Tibial nerve (tissue), 4 donors: ENCODE measurements at places on chromosomes 11 and 22. TPM values are rescaled to one million over a fixed set of nuclear protein-coding genes. Genes with fewer than 3 reads are reported as not detected.

The TRIM34 gene
- total RNA-seq = 3.3 TPM

The NXPE1 gene
- total RNA-seq = not detected

The APOBEC3H gene
- not detected for total RNA-seq

The TEX54 gene
- not detected for total RNA-seq

The PTPN5 gene
- total RNA-seq = 11.8 TPM

The CATSPERZ gene
- not detected for total RNA-seq

The OR51F1 gene
- total RNA-seq = not detected

- H3K4me1 ChIP-seq = no peaks in the 10 kb centered on the region
- H3K4me3 ChIP-seq = no peak overlapping the region
- DNase-seq = no peak
- H3K36me3 ChIP-seq = no peaks in the 10 kb centered on the region
- no peak overlapping the region for H3K27ac ChIP-seq
Measured at GRCh38 chr22:48138855-48139254, 1376.4 kb downstream of the TBC1D22A start.

- H3K27ac ChIP-seq = no peak overlapping the region
- H3K36me3 ChIP-seq = no peaks in the 10 kb centered on the region
- no peaks in the 10 kb centered on the region for H3K27me3 ChIP-seq
- no peaks in the 10 kb centered on the region for H3K4me1 ChIP-seq
- no peak overlapping the region for H3K4me3 ChIP-seq
- DNase-seq = no peak
Measured at GRCh38 chr11:120149246-120149645, 11.3 kb upstream of the TRIM29 start.

- no peaks in the 10 kb centered on the region for H3K36me3 ChIP-seq
- H3K4me1 ChIP-seq = peaks cover 19% of the 10 kb centered on the region
- H3K4me3 ChIP-seq = no peak overlapping the region
- H3K27me3 ChIP-seq = no peaks in the 10 kb centered on the region
Measured at GRCh38 chr22:35835267-35835997, 117.8 kb downstream of the APOL5 start.

GRCh38 chr11:76729214-76729613 lies 53.9 kb upstream of the TSKU start:
- DNase-seq = no peak
- H3K27me3 ChIP-seq = no peaks in the 10 kb centered on the region
- H3K4me3 ChIP-seq = no peak overlapping the region
- no peaks in the 10 kb centered on the region for H3K36me3 ChIP-seq
- H3K4me1 ChIP-seq = no peaks in the 10 kb centered on the region

- H3K4me1 ChIP-seq = peaks cover 4% of the 10 kb centered on the region
- DNase-seq = no peak
- H3K27me3 ChIP-seq = no peaks in the 10 kb centered on the region
- no peaks in the 10 kb centered on the region for H3K36me3 ChIP-seq
- H3K4me3 ChIP-seq = no peak overlapping the region
- H3K27ac ChIP-seq = no peak overlapping the region
Measured at GRCh38 chr11:123479048-123479837, 49.2 kb downstream of the GRAMD1B start.

GRCh38 chr22:24101966-24102365 lies 79.3 kb upstream of the SUSD2 start:
- no peak overlapping the region for H3K4me3 ChIP-seq
- no peaks in the 10 kb centered on the region for H3K27me3 ChIP-seq

- H3K27ac ChIP-seq = no peak overlapping the region
- H3K36me3 ChIP-seq = peaks cover 2% of the 10 kb centered on the region
- H3K4me3 ChIP-seq = no peak overlapping the region
- no peak for DNase-seq
Measured at GRCh38 chr11:119110439-119110838, 3.3 kb downstream of the C2CD2L start.

DNA sequence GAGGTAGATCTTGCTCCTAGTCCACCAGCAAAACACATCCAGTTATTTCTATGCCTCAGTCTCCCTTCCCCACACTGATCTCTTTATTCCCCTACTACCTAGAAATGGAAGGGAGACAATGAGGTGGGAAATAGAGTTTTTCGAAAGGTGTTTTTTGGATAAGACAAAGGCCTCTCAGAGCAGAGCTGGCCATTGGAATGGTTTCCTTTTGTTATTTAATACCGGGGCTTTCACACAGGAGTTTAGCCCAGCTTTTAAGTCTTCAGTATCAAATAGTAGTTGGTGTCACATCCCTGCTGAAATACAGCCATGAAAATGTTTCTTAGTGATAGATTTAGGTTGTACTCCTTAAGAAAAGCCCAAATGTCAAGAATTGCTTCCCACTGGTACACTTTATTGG lies 65.4 kb upstream of the B3GAT1 start:
- H3K36me3 ChIP-seq = no peaks in the 10 kb centered on the region
- no peak overlapping the region for H3K4me3 ChIP-seq
- H3K27me3 ChIP-seq = no peaks in the 10 kb centered on the region

DNA sequence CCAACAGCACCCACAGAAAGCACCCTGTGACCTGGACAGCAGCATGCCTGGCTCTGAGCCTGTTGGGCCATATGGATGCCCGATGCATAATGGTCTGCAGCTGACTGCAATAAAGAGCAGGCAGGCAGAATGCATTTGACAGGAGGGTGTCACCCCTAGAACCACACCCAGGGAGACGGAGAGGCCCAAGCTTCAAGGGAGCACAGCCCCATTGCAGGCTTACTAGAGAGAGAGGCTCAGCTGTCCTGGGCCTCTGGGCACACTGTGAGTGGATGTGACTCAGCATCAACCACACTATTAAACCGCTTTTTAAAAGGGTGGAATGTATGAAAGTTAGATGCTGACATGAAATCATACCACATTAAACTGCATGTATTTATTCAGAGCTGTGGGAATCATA lies 365.3 kb downstream of the CTTN start:
- H3K4me3 ChIP-seq = no peak overlapping the region
- DNase-seq = no peak
- no peaks in the 10 kb centered on the region for H3K4me1 ChIP-seq
- H3K27me3 ChIP-seq = no peaks in the 10 kb centered on the region

DNA sequence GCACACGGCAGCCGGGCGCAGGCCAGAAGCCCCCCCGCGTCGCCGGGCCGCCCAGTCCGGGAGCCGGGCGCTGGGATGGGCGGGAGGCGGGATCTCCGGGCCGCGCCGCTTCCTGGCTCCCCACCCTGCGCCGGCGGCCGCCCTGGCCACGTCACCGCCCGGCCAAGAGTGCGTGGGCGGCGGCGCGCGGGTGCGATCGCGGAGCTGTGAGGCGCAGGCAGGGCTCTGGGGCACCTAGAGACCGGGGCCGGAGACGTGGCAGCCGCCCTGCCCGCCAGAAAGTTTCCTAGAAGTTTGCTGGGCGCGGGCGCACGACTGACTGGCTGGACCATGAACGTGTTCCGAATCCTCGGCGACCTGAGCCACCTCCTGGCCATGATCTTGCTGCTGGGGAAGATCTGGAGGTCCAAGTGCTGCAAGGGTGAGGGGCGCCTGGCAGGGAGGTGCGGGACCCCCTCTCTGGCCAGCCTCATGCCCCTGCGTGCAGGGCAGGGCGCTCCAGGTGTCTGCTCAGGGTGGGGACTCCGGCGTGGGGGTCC lies at the start of gene KDELR3:
Gene KDELR3 (plus strand): TSS at position 193 of the 539 bp plus-strand sequence. CDS start 138 bp downstream, at position 331.
- no peaks in the 10 kb centered on the region for H3K27me3 ChIP-seq
- H3K36me3 ChIP-seq = no peaks in the 10 kb centered on the region
- peaks cover 9% of the 10 kb centered on the region for H3K4me1 ChIP-seq
- peak within 1 kb of the TSS; percentile 84 for H3K27ac ChIP-seq

GRCh38 chr11:21385669-21386440 lies 716.5 kb downstream of the NELL1 start:
- no peak overlapping the region for H3K4me3 ChIP-seq
- H3K27ac ChIP-seq = no peak overlapping the region
- no peaks in the 10 kb centered on the region for H3K27me3 ChIP-seq
- DNase-seq = no peak

- H3K4me1 ChIP-seq = peaks cover 9% of the 10 kb centered on the region
- no peaks in the 10 kb centered on the region for H3K27me3 ChIP-seq
- DNase-seq = no peak
- no peak overlapping the region for H3K27ac ChIP-seq
- H3K4me3 ChIP-seq = no peak overlapping the region
- no peaks in the 10 kb centered on the region for H3K36me3 ChIP-seq
Measured at GRCh38 chr11:58061813-58062212, 31.1 kb downstream of the OR6Q1 start.

GRCh38 chr11:34382532-34383276 lies 24.9 kb upstream of the ABTB2 start:
- no peak overlapping the region for H3K27ac ChIP-seq
- no peak overlapping the region for H3K4me3 ChIP-seq
- H3K27me3 ChIP-seq = no peaks in the 10 kb centered on the region
- no peaks in the 10 kb centered on the region for H3K36me3 ChIP-seq
- H3K4me1 ChIP-seq = no peaks in the 10 kb centered on the region

DNA sequence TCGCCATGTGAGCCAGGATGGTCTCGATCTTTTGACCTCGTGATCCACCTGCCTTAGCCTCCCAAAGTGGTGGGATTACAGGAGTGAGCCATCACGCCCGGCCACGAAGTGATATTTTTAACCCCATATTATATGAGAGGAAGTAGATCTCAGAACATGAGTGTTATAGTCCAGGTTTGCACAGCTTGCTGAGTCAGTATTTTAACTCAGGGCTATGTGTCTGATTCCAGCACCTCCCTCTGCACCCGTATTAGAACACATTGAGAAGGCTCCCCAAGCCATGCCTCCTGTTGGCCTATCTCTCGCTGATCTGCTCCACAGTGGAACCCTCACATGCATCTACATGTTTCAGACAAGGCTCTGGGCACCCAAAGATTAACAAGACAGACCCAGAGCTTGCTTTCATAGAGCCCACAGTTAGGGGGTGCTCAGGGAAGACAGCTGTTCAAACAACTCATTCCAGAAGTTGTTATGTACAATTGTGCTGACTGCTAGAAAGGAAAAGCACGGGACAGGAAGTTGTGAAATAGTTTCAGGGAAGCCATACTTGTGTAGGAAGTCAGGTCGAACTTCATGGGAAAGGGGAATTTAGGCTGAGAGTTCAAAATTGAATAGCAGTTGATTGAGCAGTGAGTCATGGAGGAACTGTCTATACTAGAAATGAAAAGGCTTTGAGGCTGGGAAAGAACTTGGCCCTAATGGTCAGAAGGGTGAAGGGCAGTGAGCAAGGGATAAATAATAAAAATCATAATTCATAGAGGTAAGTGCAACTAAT lies 49.3 kb upstream of the CLPB start:
- H3K4me1 ChIP-seq = no peaks in the 10 kb centered on the region
- H3K4me3 ChIP-seq = no peak overlapping the region
- DNase-seq = no peak
- H3K27me3 ChIP-seq = peaks cover 3% of the 10 kb centered on the region
- H3K27ac ChIP-seq = no peak overlapping the region

DNA sequence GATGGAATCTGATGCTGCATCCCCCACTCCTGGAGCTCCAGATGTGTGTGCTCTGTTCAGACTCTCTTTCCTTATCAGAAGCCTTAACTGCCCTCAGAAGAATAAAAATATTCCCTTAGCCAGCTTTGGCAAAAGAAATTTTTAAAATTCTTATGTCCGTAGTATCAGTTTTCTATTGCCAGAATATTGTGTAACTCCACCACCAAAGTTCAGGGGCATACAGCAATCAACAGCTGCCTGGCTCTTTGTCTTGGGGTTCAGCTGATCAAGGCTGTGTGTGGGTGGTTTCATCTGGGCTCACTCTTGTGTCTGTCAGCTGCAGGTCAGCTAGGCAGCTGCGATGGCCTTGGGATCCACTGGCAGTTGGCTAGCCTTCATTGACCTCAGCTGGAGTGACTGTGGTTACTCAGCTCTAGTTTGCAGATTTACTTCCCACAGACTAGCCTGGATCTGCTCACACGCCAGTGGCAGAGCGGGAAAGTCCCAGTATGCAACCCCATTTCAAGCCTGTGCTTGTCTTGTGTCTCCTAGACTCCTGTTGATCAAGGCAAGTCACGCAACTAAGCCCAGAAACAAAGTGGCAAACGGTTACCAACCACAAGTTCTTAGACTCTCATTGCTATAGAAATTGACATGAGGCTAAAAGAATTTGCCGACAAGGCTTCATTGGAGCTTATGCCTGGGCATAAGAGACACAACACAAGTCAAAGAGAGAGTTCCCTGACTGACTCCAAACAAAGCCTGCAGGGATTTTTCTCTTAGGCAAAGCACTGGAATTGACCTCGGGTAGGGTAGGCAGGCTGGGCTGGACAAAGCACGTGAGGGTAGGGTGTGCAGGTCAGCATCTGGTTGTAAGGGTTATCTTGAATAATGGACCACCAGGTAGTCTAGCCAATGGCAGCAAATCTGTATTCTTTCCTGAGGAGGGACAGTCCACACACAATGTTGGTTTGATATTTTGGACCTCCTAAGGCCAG lies 7.5 kb downstream of the TMEM138 start:
- peaks cover 3% of the 10 kb centered on the region for H3K36me3 ChIP-seq
- no peaks in the 10 kb centered on the region for H3K4me1 ChIP-seq
- peak overlapping the region; percentile 31 for H3K27ac ChIP-seq
- H3K27me3 ChIP-seq = no peaks in the 10 kb centered on the region
- H3K4me3 ChIP-seq = no peak overlapping the region

DNA sequence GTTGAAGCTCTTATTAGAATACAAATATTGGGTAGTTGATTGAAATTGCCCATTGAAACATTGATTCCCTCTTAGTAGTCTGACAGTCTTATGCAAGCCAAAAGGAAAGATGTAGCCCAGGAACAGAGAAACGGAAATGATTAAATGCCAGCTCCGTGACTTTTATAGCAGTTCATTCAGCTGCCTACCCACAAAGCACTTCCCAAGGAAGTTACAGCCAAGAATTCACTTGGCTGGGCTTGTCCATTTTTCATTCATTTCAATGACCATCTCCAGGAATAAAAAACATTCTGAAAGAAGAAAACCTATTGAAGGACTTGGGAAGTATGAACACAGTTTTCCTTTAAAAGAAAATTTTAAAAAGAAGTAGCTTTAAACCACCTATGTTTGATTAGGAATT lies 62.0 kb downstream of the NCAM1 start:
- no peak overlapping the region for H3K27ac ChIP-seq
- H3K27me3 ChIP-seq = no peaks in the 10 kb centered on the region
- no peaks in the 10 kb centered on the region for H3K4me1 ChIP-seq
- H3K36me3 ChIP-seq = no peaks in the 10 kb centered on the region
- DNase-seq = no peak

GRCh38 chr11:23765682-23766252 lies 731.1 kb upstream of the LUZP2 start:
- no peak overlapping the region for H3K4me3 ChIP-seq
- no peak for DNase-seq
- no peaks in the 10 kb centered on the region for H3K36me3 ChIP-seq
- H3K27ac ChIP-seq = no peak overlapping the region
- H3K4me1 ChIP-seq = no peaks in the 10 kb centered on the region

GRCh38 chr11:110199184-110199981 lies 97.0 kb downstream of the RDX start:
- no peak for DNase-seq
- H3K4me1 ChIP-seq = no peaks in the 10 kb centered on the region
- no peak overlapping the region for H3K27ac ChIP-seq
- H3K27me3 ChIP-seq = no peaks in the 10 kb centered on the region

GRCh38 chr22:37198258-37199102 lies 10.4 kb upstream of the C1QTNF6 start:
- H3K4me3 ChIP-seq = peak overlapping the region; percentile 71
- peaks cover 28% of the 10 kb centered on the region for H3K4me1 ChIP-seq
- no peaks in the 10 kb centered on the region for H3K27me3 ChIP-seq
- H3K27ac ChIP-seq = peak overlapping the region; percentile 92
- no peaks in the 10 kb centered on the region for H3K36me3 ChIP-seq
